ENCODE measurements at places on chromosomes 5 and 9.

- DNase-seq: peak; percentile 72
These were observed 1.9 kb upstream of the PJA2 start for GRCh38 chr5:109411627-109412026.

DNA sequence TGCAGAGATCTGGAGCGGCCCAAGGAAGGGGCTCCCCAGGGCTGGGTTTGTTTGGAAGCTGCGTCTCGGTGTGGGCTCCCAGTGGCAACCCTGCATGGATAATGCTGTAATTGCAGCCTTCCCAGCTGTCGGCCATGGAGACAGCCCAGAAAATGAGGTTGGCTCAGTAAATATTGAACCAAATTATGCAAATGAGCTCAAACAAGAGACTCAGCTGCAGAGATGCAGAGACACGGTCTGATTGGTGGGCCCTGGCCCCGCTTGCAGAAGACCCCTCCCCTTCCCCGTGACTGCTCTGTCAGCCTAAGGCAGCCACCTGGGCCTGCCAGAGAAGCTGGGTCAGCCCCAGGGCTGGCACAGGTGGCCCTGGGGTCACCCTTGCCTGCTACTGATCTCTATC is 75.9 kb downstream of the RAD23B start:
- no peak for DNase-seq

DNA sequence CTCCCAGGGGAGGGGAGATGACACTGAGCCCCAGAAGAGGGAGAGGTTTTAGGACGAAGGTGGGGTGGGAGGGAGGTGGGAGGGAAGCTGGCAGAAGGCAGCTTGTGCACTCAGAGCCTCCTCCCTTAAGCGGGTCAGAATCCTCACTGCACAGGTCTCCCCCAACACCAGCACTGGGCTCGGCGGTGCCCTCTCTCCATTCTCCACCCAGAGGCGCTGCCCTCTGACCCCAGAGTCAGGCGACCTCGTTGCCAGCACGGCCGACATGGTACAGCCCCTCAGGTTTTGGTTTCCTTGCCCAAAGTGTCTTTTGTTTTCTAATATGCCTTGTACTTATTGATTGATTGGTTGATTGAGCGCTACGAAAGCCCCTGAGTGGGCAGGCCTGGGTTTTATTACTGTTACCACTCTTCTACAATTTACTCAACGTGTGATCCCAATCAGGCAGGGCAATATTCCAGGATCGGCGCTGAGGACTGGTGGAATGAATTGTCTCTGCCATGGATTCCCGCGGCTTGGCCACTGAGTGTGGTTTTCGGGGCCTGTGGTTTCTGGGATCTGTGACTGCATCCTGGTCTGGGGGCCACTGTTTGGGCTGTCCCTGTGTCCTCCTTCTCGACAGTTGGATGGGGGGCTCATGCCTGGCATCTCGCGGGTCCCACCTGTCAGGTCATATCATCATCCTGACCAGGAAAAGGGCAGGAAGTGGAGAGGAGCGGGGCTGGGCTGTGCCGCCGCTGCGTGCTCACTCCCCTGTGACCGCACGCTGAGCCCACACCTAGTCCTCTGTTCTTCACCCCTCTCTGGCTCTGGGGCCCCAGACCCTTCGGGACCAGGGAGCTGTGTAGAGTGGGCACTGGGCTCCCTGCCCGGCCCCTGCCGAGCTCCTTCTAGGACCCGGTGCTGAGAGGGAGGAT is 9.6 kb upstream of the FCN2 start:
- no peak for DNase-seq

GRCh38 chr9:34252670-34253459 is 74.0 kb downstream of the UBAP1 start:
- DNase-seq: no peak

DNA sequence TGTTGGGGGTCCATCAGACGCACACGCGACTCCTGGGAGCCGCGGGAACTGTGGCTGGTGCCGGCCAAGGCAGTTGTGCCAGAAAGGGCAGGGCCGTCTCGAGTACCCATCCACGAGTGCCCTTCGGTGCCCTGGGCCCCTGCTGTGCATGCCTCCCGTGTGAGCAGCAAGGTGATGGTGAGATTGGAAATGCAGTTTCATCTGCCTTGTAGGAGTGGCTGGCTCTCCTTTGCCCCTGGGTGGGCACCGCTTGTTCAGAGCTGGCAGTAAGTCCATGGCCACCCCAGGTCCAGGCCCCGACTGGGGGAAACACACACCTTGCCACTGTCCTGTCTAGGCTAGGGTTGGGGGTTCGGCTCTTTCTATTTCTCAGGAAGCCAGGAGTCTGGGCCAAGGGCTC is 5.7 kb downstream of the NKD2 start:
- DNase-seq: no peak

DNA sequence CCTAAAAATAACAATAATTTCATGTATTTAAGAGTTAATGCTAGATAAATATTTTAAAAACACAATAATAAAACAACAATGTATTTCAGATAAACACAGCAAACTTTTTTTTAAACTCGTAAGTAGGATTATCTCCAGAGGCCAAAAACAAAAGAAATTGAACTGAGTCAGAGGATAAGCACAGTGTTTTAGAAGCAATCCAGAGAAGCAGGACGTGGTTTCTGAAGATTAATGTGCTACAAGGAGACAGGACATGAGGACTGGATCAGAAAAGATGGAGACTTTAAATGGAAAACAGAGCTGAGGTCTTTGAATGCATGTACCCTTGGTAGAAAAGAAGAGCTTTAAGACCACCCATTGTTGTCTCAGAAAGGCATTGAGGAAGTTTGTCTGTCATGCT is 491.2 kb upstream of the TLE4 start:
- DNase-seq: no peak

DNA sequence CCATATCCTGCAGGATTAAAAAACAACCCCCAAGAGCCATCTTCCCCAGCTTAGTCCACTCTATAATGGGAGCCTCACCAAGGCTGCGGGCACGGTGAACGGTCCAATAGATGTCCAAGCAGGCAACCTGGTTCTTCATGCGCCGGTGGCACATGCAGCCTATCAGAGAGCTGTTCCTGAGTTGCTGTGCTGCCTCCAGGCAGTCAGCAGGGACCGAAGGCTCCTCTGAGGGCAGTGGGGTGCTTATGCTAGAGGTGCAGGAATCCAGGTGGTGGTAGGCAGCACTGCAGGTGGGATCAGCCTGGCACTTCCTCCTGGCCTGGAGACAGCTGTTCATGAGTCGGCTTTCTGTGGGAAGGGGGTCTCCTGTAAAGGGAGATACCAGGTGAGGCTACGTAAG is 10.2 kb downstream of the GFRA3 start:
- no peak for DNase-seq

DNA sequence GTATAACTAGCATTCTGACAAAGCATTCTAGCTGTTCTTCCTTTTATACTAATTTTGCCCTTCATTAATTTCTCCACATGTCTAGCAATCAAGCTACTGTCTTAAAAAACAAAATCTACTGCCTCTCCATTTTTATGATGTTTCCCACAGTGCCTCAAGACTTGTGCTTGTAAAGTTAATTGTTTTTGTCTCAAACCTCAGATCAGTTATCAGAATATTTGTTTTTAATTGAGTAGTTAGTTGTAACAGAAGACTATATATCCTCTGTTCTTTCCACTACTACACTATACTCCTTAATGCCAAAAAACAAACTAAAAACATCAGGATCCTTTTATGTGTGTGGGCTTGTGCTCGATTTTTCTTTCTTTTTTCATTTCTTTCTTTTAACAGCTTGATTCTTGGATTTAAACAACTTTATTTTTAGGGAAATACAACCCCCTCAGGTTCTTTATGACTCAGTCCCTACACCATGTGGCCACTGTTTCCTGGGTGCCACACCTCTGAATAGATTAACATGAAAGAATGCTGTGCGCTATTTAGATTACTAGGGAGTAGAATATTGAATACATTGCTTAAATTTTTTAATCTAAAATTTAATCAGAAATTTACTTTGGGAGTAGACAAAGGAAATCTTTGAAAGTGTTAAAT is 1.2 kb downstream of the ASPN start:
- no peak for DNase-seq

GRCh38 chr9:3941758-3942157 is 358.1 kb downstream of the GLIS3 start:
- no peak for DNase-seq

GRCh38 chr5:68932830-68933434 is 160.9 kb upstream of the SLC30A5 start:
- DNase-seq: no peak

DNA sequence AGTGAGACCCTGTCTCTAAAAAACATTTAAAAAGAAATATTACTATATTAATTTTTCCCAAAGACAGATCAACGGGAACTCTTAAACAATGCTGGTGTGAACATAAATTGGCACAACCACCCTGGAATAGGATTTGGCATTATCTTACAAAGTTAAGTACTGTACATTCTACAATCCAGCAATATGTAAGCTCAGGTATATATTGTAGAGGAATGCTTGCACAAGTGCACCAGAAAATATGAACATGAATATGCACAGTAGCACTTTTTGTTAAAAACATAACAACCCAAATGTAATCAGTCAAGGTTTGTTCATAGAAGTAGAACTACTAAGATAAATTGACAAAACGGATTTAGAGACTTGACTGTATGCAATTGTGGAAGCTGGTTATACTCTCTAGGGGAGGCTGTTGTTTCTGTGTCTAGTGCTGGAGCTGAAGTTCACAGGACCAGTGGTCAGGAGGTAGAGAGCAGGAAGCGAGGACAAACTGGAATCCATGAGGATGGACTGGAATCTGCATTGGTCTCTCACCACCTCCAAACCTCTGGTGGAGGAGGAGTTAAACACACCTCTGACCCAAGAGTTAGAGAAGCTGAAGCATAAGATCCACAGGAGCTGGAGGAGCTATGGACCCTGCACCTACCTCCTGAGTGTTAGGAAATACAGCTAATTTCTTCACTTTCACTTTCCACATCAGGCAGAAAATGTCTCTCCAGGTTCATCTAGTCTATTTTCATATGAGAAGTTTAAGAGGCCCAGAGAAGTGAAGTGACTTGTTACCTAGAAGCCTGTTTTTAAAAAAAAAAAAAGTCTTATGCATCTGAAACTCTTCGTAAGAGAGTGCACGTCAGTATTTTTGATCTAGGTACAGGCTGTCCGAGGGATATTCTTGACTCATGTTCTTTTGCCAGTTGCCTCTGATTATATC is 20.3 kb upstream of the RIC1 start:
- DNase-seq: no peak

- no peak for DNase-seq
These were observed 159.8 kb upstream of the KLF9 start for GRCh38 chr9:70574151-70574837.

- no peak for DNase-seq
These were observed 309.1 kb downstream of the ADAMTS6 start for GRCh38 chr5:65172486-65173129.

DNA sequence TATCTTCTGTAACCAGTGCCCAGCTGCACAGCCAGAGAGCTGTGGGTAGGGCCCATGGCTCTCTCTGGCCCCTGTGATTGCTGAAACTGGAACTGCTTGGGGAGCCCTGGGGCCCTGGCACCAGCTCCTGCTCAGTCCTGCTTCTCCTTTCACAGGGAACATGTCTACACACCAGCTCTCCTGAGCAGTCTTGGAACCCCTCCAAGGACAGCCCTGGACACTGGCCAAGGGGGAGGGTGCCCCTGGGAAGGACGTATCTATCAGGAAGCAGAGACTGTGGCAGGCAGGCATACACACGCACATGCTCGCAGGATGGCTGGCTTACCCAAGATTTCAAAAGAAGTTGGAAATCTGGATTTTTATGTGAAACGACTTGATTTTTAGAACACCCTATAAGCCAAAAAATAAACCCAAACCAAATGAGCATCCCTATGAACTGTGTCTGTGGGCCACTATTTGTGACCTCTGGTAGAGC is 8.8 kb upstream of the TRAF1 start:
- peak; percentile 90 for DNase-seq

GRCh38 chr5:101440173-101440572 is 537.1 kb upstream of the ST8SIA4 start:
- DNase-seq: no peak

DNA sequence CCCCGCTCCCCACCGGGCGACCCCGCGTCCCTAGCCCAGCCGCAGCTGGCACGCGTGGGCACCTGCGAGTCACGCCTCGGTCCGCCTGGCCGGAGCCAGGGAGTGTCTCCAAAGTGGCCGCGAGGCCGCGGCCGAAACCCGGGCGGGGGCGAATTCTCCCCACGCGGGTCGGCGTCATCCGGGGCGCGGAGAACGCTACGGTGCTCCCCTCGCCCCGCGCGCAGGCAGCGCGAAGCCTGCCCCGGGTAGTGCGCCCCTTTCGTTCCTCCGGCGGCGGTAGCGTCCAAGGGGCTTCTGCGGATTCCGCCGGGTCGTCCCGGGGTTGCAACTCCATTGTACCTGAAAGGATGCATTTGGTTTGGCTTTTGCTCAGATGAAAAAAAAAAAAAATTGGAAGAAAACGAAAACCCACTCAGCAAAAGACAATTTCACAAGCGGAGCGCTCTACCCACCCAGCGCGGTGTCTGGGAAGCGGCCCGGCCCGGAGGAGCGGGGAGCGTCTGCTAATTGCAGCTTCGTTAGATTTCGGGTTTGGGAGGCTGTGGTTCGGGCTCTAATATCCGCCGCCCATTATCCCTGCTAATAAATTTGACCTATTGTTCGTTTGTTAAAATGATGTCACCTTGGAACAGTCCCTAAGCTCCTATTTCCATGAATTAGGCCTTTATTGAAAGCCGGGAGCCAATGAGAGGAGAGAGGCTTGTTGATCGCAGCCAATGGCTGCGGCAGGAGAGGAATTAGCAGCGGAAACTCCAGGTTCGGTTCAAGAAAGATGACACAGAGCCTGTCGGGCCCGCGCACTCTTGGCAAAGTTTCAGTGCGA is at the start of gene TLX3:
TLX3 (plus strand) TSS at position 796 of the 823 bp plus-strand sequence. CDS start 118 bp downstream, outside the sequence.
- DNase-seq: peak; percentile 11

- DNase-seq: peak; percentile 12
These were observed 281.7 kb downstream of the CCDC171 start for GRCh38 chr9:15834541-15834940.

GRCh38 chr9:92558612-92559374 is 23.0 kb upstream of the ECM2 start:
- DNase-seq: no peak

DNA sequence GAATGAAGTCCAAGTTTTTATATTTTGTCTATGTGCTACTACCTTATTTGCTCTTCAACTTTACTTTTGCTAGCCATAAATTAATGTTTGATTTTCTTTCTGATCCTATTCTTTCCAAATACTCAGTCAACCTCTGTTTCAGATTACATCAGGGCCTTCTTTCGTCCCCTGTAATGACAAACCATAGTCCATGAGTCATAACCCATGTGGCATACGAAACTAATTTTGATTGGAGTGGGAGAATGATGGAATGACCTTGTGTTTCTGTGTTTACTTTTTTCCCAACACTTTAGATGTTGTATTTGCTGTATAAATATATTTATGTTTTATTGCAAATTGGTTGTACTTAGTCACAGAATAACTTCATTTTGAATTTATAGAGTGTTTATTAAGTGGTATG is 1043.1 kb downstream of the DTWD2 start:
- no peak for DNase-seq

GRCh38 chr9:116278326-116278725 is 124.7 kb downstream of the PAPPA start:
- DNase-seq: no peak

DNA sequence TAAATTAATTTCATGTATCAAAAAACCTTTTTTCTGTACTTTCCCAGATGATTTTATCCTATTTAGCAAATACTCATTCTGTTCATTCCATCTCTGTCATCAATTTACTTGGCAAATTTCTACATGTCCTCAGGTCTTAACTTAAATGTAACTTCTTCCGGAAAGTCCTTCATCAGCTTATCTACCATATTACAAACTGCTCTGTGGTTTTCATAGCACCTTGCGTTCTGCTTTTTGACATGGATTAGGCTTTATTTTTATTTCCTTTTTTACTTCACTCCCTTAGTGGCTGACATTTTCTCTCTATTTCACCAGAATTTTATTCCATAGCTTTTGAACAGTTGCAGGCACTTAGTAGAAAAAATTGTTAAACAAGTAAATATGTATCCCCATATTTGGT is 1040.8 kb downstream of the TAF11L14 start:
- no peak for DNase-seq

- DNase-seq: no peak
These were observed 89.5 kb downstream of the CDH9 start for GRCh38 chr5:26948921-26949320.
